ENCODE measurements at places on chromosomes 6 and 20.

- no peak for DNase-seq
Observed at GRCh38 chr6:4264081-4264480, 128.7 kb upstream of the ECI2 start.

DNA sequence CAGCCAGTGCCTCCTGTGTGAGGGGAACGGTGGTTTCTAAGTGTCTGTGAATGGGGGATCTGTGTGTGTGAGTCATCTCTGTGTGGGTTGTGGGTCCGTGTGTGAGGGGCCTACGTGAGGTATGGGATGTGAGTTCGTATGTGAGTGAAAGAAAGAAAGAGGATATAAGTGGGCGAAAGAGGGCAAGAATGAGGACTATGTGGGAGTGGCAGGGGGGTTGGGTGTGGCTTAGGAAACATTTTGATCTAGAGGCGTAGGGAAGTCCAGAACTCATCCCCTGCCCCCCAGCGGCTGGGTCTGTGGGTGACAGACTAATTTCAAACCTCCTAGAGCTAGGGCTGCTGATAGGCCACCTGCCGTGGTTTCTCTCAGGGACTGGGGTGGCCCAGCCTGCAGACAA, 35.5 kb downstream of the DHX35 start:
- DNase-seq = peak; percentile 30

DNA sequence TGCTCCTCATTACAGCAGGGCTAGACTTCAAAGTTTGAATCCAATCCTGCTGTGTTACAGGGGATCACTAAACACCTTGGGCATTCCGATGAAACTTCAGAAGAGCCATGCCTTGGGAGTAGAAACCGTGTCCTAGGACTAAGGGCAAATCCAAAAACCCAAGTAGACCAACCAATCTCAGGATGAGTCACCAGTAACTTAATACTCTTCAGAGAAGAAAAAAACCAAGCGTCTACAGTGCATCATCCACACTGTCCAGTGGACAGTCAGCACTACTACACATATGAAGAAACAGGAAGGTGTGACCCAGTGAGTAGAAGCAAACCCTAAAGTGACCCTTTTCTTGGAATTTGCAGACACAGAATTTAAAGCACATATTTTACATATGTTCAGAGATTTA, 39.5 kb upstream of the VAPB start:
- no peak for DNase-seq

- no peak for DNase-seq
Observed at GRCh38 chr6:75932067-75932466, 140.4 kb downstream of the IMPG1 start.

GRCh38 chr6:43268782-43269272, 25.5 kb downstream of the TTBK1 start:
- no peak for DNase-seq

- DNase-seq = no peak
Observed at GRCh38 chr6:134007077-134007476, 45.3 kb downstream of the SLC2A12 start.

DNA sequence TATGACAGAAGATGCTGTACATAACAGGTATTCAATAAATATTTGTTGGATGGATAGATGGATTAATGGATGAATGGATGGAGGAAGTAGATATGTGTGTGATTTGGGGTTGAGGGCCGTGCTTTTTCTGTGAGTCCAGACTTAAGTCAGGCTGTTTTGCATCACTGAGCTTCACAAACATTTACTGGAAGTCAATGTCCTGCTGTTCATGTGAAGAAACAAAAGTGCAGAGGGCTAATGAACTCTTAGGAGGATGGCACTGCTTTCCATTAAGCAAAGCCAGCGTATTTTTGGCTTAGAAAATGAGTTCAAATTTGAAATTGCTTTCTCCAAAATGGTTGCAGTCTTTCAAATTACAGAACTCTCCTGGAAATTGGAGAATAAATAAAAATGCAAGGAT, 260.6 kb upstream of the SASH1 start:
- DNase-seq = no peak

GRCh38 chr20:47740121-47740861, 45.0 kb downstream of the SULF2 start:
- no peak for DNase-seq

DNA sequence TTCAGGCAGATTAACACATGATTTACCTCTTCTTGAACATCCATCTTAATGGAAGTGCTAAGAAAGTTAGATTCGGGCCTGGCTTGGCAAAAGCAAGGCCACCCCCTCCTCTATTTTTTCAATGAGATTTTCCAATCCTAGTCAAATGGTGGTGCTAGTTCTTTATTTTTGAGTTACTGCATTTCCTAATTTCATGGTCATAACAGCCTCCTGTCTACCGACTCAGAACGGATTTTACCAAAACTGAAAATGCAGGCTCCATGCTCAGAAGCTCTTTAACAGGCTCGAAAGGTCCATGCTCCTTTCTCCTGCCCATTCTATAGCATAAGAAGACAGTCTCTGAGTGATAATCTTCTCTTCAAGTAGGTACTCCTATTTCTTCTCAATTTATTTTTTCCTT, 117.2 kb upstream of the ESR1 start:
- DNase-seq = no peak
